ENCODE measurements at places on chromosomes 6 and 20.

GRCh38 chr20:18587665-18588573, at the start of gene DTD1:
DTD1 (plus strand) TSS chr20:18588054; CDS start chr20:18588073, 19 bp downstream.
- DNase-seq = peak; percentile 70

- DNase-seq = no peak
Measured at GRCh38 chr6:20142866-20143265, 69.4 kb downstream of the MBOAT1 start.

GRCh38 chr6:145022199-145022796, 713.0 kb downstream of the EPM2A start:
- DNase-seq = no peak

DNA sequence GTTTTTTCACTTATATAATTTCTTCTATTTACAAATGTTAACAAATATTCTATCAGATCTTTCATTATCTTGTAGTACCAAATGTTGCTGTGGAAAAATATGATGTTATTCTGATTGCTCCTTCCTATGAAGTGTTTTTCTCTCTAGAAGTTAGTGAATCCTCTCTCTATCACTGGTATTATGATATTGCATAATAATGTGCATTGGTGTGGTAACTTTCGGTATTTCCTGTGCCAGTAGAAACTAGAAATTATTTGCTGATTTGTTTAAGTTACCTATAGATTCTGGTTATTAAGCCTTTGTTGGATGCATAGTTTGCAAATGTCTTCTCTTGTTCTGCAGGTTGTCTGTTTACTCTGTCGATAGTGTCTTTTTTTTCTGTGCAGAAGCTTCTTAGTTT, 342.5 kb downstream of the CENPW start:
- no peak for DNase-seq

- DNase-seq = no peak
Measured at GRCh38 chr6:22147921-22148776, 148.7 kb downstream of the PRL start.

DNA sequence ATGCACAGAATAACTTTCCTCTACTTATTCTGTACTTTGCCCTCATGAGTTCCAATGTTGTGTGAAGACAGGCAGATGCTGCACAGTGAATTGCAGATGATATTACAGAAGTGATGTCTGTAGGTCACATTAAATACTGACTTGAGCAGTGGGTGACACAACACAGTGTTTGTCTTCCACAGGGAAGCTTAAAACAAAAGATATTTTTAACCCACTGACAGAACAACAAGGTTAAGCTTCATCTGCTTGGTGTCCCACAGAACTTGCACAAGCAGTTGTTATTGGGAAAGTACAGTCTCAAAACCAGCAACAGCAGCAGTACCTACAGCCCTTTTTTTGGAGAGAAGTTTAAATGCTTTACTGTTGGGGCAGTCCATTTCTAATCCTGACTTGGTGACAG, 10.5 kb downstream of the SUMO4 start:
- DNase-seq = no peak

DNA sequence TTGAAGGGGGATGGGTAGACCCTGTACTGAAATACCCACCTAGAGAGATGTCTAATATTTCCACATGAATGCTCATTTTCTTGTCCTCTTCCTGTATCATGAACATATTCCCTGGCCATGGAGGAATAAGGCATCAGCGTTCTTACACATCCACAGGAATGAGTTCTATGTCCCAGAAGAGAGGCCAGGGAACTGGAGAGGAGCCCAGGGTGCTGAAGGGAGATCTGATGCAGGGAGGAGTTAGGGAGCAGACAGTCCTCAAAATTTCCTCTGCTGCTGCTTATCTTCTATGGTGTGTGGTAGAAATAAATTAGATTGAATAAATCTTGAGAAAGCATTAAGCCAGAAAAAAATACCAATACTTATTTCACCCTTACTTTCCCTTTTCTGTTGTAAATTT, 295.0 kb downstream of the KCNQ5 start:
- no peak for DNase-seq

GRCh38 chr20:9500121-9500520, 14.3 kb upstream of the LAMP5 start:
- DNase-seq = no peak

Data from bone marrow (tissue), 2 donors.